ENCODE measurements at places on chromosomes 1 and 21. TPM values are rescaled to one million over a fixed set of nuclear protein-coding genes. Genes with fewer than 3 reads are reported as not detected.

The CD1D gene
- total RNA-seq = 0.72 TPM

The OR2L8 gene
- total RNA-seq = not detected

The PIK3C2B gene
- 2.1 TPM for total RNA-seq

The C1orf226 gene
- 5.9 TPM for total RNA-seq

The ALX3 gene
- total RNA-seq = not detected

DNA sequence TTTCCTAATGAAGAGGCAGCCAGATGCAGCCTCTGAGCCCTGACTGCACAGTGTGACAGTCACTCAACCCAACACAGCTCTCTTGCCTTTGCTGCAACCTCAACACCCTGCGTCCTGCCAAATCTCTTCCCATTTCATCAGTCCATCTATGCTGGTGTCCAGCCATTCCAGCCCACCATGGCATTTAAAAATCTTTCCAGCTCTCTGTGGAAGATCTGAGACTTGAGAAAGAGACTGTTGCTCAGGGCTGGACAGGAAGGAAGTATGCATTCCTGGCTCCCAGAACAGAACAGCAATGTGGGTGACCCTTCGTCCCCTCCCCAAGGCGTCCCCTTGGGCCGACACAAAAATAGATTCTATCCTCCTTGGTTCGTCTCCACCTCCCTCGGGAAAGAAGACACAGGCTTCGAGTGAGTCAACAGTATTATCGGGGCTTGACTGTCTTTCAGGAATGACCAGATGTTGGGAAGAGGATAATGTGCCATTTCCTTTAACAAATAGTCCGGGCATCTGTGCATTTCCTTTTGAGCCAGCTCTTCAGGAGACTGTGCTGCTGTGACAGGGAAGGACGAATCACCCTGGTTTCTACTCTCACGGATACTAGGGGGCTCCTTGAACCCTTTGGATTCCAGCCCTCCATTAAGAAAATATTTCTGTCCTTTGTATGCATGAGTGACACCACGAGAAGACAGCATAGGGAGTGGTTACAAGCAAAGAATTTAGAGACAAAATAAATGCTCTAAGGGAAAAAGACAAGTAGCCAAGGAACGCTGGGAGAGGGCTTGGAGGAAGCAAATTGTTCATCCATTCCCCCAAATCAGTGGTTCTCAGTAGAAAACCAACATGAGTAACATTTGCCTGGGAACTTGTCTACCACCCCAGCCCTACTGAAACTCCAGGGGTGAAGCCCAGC is 111.4 kb upstream of the CDC42BPA start:
- no peak for DNase-seq

DNA sequence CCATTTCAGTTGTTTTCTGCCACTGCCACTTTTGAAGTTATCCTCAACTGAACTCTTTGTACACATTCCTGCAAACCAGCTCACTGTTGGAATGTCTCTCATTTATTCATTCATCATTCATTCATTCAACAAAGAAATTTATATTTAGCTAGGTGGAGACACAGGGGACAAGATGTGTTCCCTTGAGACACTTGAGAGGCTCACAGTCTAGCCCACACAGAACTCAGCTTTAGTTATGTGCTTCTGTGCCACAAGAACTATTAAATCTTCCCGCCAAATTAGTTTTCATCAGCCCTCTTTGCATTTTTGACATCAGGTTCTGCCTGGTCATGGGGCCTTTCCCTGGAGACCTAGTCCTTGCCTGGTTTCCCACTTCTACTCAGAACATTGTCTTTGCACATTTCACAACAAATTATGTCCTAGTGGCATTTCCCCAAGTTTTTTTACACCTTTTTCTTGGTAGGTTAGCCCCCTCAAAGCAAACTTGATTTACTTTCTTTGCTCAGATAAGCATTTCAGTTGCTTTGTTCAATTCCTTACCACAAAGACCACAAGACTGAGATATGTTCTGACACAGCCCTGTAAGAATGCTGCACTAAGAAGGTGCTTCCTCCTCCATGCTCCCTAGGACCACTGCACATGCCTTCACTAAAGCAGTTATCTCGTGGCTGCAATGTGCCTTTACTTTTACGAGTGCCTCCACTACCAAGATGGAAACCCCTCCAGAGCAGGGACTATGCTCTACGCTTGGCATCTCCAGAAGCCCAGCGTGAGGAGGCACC is 31.0 kb downstream of the ILDR2 start:
- DNase-seq = no peak

DNA sequence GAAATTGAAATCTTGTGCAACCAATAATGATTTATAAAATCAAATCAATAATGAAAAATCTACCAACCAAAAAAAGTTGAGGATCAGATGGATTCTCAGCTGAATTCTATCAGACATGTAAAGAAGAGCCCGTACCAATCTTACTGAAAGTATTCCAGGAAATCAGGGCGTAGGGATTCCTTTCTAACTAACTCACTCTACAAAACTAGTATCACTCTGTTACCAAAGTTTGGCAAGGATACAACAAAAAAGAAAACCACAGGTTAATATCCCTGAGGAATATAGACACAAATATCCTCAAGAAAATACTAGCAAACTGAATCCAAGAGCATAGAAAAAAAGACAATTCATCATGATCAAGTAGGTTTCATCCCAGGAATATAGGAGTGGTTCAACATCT is 52.8 kb upstream of the ADGRL4 start:
- DNase-seq = no peak

- no peak for DNase-seq
Measured at GRCh38 chr1:26345718-26346117, 8.2 kb downstream of the CRYBG2 start.

DNA sequence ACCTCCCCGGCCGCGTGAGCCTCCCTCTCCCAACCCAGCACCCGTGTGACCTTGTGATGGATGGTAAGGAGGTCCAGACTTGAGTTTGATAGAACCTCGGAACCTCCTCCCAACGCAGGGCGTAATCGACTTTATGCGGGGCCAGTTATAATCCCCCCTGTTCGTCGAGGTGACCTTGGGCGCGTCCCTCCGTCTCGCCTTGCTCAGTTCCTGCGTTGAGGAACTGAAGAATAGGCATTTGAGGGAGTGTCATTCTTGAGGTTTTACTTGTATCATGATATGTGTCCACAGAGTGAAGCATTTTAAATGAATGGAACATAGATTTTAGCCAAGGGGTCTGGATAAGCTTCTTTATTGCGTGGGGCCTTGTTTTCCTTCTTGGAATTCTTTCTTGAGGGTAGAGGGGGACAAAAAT is 433 bp downstream of the TIMM17A start:
- DNase-seq = no peak

GRCh38 chr1:227996187-227996950 is 10.4 kb upstream of the WNT3A start:
- DNase-seq = peak; percentile 7

- DNase-seq = no peak
Measured at GRCh38 chr1:22592919-22593790, 29.9 kb downstream of the EPHA8 start.

DNA sequence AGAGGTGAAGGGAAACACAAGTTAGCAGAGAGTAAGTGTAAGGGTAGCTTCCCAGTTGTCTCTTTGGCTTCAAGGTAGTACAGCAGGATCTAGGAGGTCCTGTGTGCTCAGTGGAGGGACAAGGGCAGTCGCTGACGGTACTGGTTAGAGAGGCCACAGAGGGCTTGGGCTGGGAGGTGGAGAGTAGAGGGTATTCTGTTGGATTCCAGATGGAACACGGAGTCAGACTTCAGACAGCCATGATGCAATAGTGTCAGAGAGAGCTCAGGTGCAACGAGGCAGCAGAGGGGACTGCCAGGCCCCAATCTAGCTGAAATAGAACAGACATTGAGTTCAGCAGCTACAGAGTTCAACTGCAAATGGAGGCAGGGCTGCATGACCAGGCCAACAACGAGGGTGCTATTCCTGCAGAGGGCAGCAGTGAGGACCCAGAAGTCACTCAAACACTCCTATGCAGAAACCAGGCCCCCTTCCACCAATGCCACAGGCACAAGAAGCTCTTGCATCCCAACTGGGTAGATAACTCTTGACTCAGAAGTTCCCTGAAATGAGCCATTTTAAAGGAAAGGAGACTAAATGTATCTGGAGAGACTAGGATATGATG is 325.0 kb upstream of the ESRRG start:
- no peak for DNase-seq

- DNase-seq = no peak
Measured at GRCh38 chr1:76425201-76426145, 350.9 kb downstream of the ST6GALNAC3 start.

DNA sequence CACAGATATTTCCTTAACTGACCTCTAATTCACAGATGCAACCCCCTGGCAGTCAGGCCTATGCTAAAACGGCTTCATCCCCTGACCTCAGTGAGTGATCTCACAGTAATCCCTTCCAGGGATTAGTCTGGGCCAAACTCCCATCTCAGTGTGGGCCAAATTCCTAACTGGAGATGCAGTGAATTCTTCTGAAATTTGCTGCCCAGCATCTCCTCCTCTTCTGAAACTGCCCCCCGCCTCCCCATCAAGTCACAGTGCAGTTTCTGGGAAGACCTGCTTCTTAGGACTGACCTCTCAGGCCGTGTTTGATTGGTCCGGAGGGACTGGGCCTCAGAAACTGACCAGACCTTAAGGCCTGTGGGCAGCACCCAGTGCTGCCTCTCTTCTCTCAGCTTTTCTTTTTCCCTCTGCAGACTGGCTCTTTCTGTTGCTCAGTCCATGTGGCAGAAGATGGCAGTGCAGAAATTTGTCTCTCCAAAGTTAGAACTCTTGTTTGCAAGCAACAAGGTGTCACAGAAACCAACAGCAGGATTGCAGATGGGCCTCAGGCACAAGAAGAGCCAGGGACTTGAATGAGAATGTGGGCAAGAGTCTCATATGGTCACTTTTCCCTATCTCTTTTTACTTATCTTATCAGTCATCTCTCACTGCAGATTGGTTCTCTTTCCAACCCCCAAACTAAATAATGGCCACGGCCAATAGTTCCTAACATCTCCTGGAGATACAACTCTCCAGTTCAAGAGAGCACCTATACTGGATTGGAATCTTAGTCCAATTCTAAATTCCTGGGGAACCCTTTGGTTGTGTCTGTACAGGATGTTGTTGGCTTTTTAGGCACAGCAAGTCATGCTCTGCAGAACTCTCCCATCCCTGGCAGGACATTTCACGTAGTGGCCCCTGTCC is 95.5 kb upstream of the RALGPS2 start:
- no peak for DNase-seq

DNA sequence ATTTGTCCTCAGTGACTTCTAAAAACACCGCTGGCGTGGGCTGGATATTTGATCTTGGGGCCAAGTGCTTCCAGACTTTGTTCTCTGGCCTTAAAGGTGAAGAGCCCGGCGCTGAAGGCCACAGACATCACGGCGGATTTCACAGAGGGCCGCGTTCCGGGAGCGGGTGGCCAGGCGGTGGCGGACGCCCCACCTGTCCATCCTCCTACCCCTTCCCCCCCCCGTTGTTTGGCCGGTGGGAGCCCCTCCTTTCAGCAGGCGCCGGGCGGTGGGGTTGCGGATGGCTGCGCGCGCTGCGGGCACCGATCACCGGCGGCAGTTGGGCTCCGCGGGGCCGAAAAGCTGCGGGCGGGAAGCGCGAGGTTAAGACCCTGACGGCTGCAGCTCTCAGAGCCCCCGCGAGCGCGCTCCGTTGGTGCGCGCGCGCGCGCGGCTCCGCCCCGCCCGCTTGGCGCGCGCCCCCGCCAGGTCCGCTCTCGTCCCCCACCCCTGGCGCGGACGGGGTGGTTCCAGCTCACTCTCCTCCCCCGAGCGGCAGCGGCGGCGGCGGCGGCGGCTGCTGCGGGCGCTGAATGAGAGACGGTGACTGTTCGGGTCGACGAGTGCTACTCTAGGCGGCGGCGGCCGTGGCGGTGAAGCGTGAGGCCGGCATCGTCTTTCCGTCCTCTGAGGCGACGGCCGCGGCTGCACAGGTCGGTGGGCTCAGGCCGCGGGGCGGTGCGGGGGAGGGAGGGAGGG is at the start of gene RALGPS2:
TSS of gene RALGPS2 (plus strand) at position 517 of the 738 bp plus-strand sequence. CDS start 51,521 bp downstream, outside the sequence.
- DNase-seq = no peak

- no peak for DNase-seq
Measured at GRCh38 chr1:119404736-119405135, 10.2 kb upstream of the HSD3B2 start.
